ENCODE measurements at places on chromosomes 16 and 17.

DNA sequence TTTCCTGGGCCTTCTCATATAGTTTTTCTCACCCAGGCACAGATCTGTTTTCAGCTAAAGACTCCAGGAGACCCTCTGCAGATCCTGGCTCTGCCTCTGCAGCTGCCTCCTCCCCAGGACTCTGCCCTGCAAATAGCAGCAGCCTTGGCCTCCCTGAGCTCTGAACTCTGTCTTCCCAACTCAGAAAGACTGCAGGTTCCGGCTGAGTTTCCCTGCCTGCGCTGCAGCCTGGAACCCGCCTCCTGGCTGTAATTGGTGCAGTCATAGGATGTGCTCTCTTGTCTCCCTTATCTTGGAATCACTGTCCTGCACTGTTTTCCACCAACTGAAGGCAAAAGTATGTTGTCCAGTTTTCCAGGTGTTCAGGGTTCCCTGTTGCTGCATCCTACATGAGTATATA, 14.3 kb upstream of the DNASE1 start:
- no peak overlapping the region for H3K4me3 ChIP-seq
- no peak for DNase-seq
- H3K27ac ChIP-seq = no peak overlapping the region
- no peaks in the 10 kb centered on the region for H3K27me3 ChIP-seq
- H3K36me3 ChIP-seq = peaks cover 3% of the 10 kb centered on the region

- DNase-seq = no peak
- no peaks in the 10 kb centered on the region for H3K4me1 ChIP-seq
- no peak overlapping the region for H3K4me3 ChIP-seq
These were observed 7.0 kb downstream of the DOC2A start for GRCh38 chr16:30003670-30004423.

GRCh38 chr16:78681743-78682142, 582.3 kb downstream of the WWOX start:
- no peak for DNase-seq
- no peaks in the 10 kb centered on the region for H3K27me3 ChIP-seq
- no peak overlapping the region for H3K4me3 ChIP-seq
- no peaks in the 10 kb centered on the region for H3K4me1 ChIP-seq
- no peaks in the 10 kb centered on the region for H3K36me3 ChIP-seq
- no peak overlapping the region for H3K27ac ChIP-seq

GRCh38 chr17:31415004-31415454, 23.6 kb downstream of the RAB11FIP4 start:
- no peaks in the 10 kb centered on the region for H3K36me3 ChIP-seq
- no peak for DNase-seq
- no peaks in the 10 kb centered on the region for H3K4me1 ChIP-seq
- H3K27ac ChIP-seq = no peak overlapping the region
- no peak overlapping the region for H3K4me3 ChIP-seq

GRCh38 chr17:56593646-56594319, at the start of gene NOG:
Gene NOG, plus strand, starts transcription at chr17:56593699. Its CDS starts 525 bp downstream, at chr17:56594224.
- DNase-seq = peak; percentile 65
- peaks cover 8% of the 10 kb centered on the region for H3K36me3 ChIP-seq
- peaks cover 12% of the 10 kb centered on the region for H3K4me1 ChIP-seq
- no peaks in the 10 kb centered on the region for H3K27me3 ChIP-seq
- H3K27ac ChIP-seq = peak within 1 kb of the TSS; percentile 71

All from naive thymus-derived CD4-positive, alpha-beta T cell (primary cell).